Ascending aorta (tissue), 2 donors: ENCODE measurements at places on chromosomes 6 and 20. TPM values are rescaled to one million over a fixed set of nuclear protein-coding genes. Genes with fewer than 3 reads are reported as not detected.
A peak's percentile ranks its signal among the peaks of the same experiment; 100 is the strongest.

The EBF4 gene
- total RNA-seq = 19.2 TPM

The RHAG gene
- total RNA-seq = not detected

The IL22RA2 gene
- total RNA-seq = not detected

The DEK gene
- total RNA-seq = 51.2 TPM

The RGS19 gene
- 109 TPM for total RNA-seq

The NOTCH4 gene
- total RNA-seq = 198 TPM

The SLC35F1 gene
- not detected for total RNA-seq

The TMEM244 gene
- not detected for total RNA-seq

The C20orf202 gene
- not detected for total RNA-seq

GRCh38 chr6:80501636-80502035, 395.2 kb downstream of the BCKDHB start:
- no peak for DNase-seq
- H3K27ac ChIP-seq = no peak overlapping the region
- no peaks in the 10 kb centered on the region for H3K27me3 ChIP-seq
- no peaks in the 10 kb centered on the region for H3K4me1 ChIP-seq
- no peak overlapping the region for H3K4me3 ChIP-seq
- H3K36me3 ChIP-seq = no peaks in the 10 kb centered on the region

DNA sequence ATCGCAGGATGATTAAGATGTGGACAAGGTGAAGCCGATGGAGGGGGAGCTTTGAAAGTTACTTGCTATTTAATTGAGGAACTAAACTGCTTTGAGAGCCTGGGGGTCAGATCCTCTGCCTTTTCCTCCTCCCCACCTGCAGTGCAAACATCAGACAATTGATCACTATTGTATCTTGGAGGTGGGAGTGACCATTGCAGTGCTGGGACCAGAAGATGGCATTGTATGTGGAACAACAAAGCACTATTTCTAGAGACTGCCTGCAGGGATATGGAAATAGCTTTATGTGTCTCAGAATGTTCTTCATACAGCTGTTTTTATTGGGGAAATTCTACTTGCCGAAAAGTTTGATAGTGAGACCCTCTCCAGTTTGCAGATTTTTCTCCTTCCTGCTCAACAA, 4.2 kb downstream of the MOG start:
- no peaks in the 10 kb centered on the region for H3K36me3 ChIP-seq
- H3K27me3 ChIP-seq = no peaks in the 10 kb centered on the region
- H3K4me1 ChIP-seq = peaks cover 3% of the 10 kb centered on the region
- DNase-seq = no peak
- H3K27ac ChIP-seq = no peak overlapping the region

- no peak overlapping the region for H3K4me3 ChIP-seq
- H3K4me1 ChIP-seq = no peaks in the 10 kb centered on the region
- H3K27ac ChIP-seq = no peak overlapping the region
- no peaks in the 10 kb centered on the region for H3K36me3 ChIP-seq
- no peak for DNase-seq
Observed at GRCh38 chr6:24547243-24547642, 52.5 kb downstream of the ALDH5A1 start.

- H3K27ac ChIP-seq = peak overlapping the region; percentile 90
- H3K4me1 ChIP-seq = peaks cover 30% of the 10 kb centered on the region
- H3K36me3 ChIP-seq = no peaks in the 10 kb centered on the region
- DNase-seq = no peak
Observed at GRCh38 chr6:41732591-41733359, 2.6 kb downstream of the TFEB start.

DNA sequence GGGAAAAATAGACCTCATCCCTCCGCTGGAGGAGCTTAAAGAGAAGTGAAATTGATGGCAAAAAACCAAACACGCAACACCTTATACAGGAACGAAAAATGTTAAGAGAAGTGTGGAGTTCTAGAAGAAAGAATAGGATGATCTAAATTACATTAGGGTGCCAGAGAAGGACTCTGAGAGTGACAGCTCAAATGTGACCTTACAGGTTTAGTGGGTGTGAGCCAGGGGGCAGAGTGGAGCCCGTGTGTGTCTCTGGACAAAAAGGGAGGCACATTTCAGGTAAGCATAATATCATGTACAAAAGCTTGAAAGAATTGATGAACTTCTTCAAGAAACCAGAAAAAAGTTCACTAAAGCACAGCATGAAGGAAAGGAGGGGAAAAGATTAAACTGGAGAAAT, 20.8 kb downstream of the HLA-DRA start:
- H3K4me1 ChIP-seq = no peaks in the 10 kb centered on the region
- no peak overlapping the region for H3K27ac ChIP-seq
- no peaks in the 10 kb centered on the region for H3K27me3 ChIP-seq
- no peak for DNase-seq

GRCh38 chr20:38894091-38894847, 31.9 kb upstream of the FAM83D start:
- H3K27ac ChIP-seq = no peak overlapping the region
- no peaks in the 10 kb centered on the region for H3K36me3 ChIP-seq
- DNase-seq = no peak
- H3K27me3 ChIP-seq = no peaks in the 10 kb centered on the region
- H3K4me1 ChIP-seq = no peaks in the 10 kb centered on the region

DNA sequence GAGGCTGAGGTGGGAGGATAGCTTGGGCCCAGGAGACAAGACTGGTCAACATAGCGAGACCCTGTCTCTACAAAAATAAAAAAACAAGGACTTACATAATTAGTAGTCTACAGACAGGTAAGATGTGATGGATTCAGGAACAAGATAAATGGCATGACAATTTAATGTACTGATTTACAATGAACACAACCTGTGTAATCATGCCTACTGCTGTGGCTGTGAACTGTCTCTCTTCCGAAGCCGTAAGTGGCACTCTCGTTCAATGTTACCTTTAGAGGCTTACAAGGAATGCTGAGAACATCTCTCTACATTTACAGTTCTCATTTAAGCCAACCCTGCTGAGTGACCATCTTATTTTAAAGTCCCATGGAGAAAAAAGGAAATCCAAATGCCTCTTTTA, 134.8 kb upstream of the PRDM1 start:
- no peaks in the 10 kb centered on the region for H3K27me3 ChIP-seq
- no peaks in the 10 kb centered on the region for H3K36me3 ChIP-seq
- H3K4me3 ChIP-seq = no peak overlapping the region
- H3K4me1 ChIP-seq = no peaks in the 10 kb centered on the region
- DNase-seq = no peak

GRCh38 chr6:78188891-78189290, 536.1 kb downstream of the MEI4 start:
- H3K4me1 ChIP-seq = no peaks in the 10 kb centered on the region
- no peaks in the 10 kb centered on the region for H3K27me3 ChIP-seq
- no peak for DNase-seq

DNA sequence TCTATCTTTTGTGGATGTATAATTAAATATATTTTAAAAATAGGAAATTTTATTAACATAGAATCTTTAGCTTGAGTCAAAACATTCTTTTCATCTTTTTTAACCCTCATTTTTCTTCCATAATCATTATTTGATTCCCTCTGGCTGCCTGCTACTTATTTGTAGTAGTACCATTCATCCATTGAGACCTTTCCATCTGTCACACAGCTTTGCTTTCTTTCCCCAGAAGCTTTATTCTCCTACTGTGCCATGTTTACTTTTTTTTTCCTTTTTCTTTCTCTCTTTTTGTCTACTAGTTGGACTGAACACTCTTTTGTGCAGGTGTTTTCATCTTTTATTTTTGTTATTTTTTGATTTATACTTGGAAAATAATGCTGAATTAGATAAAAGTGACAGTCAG, 522.6 kb upstream of the MMS22L start:
- no peak overlapping the region for H3K27ac ChIP-seq
- no peaks in the 10 kb centered on the region for H3K36me3 ChIP-seq
- no peaks in the 10 kb centered on the region for H3K27me3 ChIP-seq
- no peak overlapping the region for H3K4me3 ChIP-seq
- H3K4me1 ChIP-seq = no peaks in the 10 kb centered on the region
